ACHN (cell line): ENCODE measurements at places on chromosomes 2 and 18.
A peak's percentile ranks its signal among the peaks of the same experiment; 100 is the strongest.

- no peak for DNase-seq
Measured at GRCh38 chr2:146385031-146385430, 1459.8 kb upstream of the ACVR2A start.

- DNase-seq: no peak
Measured at GRCh38 chr2:24429197-24430074, 61.6 kb upstream of the NCOA1 start.

DNA sequence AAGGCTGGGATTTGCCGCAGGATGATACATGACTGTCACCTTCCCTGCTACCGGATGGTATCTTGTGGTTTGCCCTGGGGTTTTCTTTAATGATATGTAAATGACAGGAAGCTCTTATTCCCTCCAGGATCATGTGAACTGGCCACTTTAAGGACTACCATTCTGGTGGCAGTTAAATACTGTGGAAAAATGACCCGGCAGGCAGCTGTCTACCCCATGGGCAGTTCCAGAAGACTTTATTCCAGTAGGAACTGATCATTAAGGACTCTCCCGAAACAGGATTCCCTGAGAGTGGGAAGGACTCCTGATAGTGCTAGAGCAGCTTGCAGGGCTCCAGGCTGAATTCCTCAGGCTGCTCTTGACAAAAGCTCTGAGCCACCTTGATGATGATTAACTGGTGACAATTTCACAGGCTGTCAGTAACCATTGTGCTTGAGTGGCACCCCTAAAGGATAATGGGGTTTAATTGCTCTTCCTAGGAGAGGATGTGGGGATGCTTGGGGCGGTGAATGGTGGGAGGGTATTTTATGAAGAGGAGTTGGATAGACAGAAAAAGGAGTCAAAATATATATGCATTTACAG is 212.0 kb downstream of the CPS1 start:
- DNase-seq: no peak

DNA sequence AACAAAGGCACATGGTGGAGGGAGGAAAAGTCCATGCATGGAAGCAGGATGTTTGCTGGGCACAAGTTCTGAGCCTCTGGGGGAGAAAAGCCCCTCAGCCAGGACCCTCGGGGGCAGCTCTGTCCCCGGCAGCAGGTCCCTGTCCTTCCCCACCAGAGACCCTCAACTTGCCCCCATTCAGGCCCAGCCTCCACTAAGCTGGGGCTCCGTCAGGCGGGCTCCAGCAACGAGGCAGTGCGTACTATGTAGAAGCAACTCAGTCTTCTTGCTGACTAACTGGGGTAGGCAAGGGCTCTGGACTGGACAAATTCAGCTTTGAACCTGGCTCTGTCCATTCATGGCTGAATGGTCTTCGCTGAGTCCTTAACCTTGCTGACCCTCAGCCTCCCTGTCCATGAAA is 23.0 kb downstream of the CFAP65 start:
- no peak for DNase-seq

GRCh38 chr18:32911660-32912284 is 138.9 kb upstream of the KLHL14 start:
- no peak for DNase-seq

DNA sequence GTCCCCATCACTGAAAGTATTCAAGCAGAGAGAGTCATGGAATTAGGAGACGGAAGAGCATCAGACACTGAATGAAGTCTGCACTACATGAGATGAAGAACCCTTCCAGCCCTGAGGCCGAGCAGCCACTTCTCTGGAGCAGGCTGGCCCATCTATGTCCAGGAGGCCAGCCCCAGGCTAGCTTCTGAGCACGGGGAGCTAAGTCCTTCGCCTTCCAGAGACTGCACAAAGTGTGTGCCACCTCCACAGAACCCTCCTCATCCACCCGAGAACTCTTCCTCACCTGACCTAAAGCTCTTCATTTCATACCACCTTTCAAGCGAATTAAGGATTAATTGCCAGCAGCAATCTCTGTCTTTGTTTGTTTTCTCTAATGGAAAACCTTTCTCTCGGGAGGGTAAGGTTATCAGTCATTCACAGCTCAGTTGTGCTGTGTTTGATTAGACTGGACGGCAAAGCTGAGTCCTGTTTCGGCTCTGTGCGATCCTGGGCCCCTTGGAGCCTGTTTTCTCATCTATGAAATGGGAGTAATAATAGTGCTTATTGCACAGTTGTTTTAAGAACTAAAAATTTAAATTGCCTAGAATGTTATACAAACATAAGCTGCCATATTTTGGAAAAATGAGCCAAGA is 38.0 kb downstream of the SCTR start:
- DNase-seq: no peak

- DNase-seq: peak; percentile 4
Measured at GRCh38 chr2:215432759-215433594, 2.9 kb downstream of the FN1 start.

- no peak for DNase-seq
Measured at GRCh38 chr18:7725897-7726296, 158.8 kb downstream of the PTPRM start.

DNA sequence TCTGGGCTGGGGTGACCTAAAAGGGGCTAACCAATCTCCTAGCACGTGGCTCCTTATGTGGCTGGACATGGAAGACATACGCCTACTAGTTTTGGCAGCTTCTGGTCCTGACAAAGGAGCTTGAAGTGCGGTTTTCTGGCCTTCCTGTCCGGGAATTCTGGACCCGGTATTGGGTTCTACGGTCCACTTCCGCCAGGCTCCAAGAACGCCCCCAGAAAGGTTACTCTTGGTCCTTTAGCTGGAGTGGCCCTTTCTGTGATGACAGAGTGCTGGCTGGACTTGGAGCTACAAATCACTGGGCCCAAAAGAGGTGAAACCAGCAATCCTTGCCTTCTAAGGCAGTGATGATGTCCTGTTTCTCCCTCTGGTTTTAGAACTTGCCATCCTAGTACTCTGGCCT is 164.2 kb upstream of the EPAS1 start:
- DNase-seq: no peak

GRCh38 chr18:27887287-27887686 is 289.6 kb downstream of the CDH2 start:
- no peak for DNase-seq

GRCh38 chr2:208466151-208466919 is 59.7 kb downstream of the PTH2R start:
- DNase-seq: peak; percentile 63

DNA sequence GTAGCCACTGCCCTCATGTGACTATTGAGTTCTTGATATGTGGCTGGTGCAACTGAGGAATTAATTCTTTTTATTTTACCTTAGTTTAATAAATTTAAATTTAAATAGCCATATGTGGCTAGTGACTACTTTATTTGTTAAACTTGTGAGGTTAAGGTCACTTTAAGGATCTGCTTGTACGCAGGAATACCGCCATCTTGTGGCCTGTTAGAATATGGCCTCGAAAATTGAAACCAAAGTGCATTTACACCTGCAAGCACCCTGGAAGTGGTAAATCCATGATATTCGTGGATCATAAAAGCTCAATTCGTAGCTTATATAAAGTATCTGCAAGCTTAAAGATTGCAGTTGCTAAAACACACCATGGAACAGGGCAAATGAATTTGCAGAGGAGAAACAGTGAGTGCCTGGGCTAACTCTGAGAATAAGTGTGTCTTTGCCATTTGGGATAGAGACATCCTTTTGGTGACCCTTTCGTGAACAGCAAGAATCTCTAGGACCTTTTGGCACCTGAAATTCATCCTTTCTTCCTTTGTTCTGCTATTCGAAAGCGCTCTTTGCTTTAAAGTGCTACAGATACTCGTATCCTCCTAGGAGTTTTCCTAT is 59.9 kb upstream of the REG3A start:
- peak; percentile 66 for DNase-seq
